ENCODE measurements at places on chromosomes 4 and X.

DNA sequence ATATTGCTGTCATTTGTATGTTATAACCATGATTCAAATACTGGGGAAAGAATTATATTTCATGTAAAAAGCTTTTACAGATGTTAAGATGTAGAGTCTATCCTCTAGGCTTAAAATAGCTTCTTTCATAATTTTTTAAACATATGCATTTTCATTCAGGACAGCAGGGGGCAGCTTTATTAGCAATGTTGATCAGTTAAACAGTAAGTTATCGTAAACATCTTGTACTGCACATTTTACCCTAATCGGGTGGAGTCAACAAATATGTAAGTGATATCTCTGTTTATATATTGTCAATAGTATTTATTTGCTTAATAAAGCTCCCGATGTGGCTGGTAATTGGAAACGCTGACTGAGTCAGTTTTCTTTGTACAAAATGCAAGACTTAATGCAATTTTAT, 142.5 kb upstream of the MED14 start:
- DNase-seq: no peak

GRCh38 chrX:118212817-118213183, 96.2 kb upstream of the KLHL13 start:
- no peak for DNase-seq

DNA sequence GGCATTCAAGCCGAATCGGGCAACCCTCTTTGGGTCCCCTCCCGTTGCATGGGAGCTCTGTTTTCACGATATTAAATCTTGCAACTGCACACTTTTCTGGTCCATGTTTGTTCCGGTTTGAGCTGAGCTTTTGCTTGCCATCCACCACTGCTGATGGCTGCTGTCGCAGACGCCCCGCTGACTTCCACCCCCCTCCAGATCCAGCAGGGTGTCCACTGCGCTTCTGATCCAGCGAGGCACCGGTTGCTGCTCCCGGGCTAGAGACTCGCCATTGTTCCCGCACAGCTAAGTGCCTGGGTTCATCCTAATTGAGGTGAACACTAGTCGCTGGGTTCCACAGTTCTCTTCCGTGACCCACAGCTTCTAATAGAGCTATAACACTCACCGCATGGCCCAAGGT, 13.3 kb downstream of the ACOX3 start:
- DNase-seq: no peak

DNA sequence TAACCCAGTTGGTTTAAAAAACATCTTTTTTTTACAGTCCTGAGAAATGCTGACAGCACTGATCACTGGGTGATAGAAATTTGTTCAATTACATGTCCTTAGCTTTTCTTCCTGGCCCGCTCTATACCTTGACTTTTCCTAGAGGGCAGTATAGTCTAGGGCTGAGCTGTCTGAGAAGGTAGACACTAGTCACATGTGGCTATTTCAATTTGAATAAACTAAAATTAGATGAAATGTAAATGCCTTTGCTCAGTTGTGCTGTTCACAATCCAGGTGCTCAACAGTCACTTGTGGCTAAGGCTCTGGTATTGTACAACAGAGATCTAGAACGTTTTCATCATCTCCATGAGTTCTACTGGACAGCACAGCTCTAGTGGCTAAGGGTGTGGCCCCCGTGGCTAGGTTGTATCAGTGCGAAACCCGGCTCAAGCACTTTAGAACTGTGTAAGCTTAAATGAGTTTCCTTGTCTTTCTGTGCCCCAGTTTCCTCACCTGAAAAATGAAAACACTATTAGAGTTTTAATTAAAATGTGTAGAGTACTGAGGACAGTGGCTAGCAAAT, 111.6 kb upstream of the WDR17 start:
- DNase-seq: no peak

- DNase-seq: no peak
These were observed 282.5 kb upstream of the FAT1 start for GRCh38 chr4:187006189-187006618.

GRCh38 chrX:23263892-23264291, 70.8 kb upstream of the PTCHD1 start:
- DNase-seq: no peak

- DNase-seq: no peak
These were observed 19.2 kb downstream of the RASGEF1B start for GRCh38 chr4:81452452-81453006.

DNA sequence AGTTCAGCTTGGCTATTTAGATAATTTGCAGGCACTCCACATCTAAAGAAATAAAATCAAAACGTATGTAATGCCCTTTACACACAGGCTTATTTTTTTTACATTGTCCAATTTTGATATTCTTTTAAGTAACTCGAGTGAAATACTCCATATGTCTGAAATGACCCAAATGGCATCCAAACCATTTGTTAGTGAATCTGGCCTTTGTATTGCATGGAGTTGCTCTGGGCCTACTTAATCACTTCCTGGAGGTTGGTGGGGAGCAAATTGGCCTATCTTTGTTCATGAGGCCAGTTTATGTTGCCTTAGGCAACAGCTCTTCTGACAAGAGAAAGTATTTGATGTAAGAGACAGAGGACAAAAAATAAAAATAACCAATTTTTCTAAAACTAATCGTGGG, 47.6 kb upstream of the TMEM131L start:
- DNase-seq: no peak

GRCh38 chrX:150036181-150036580, 97.9 kb upstream of the EOLA2 start:
- DNase-seq: no peak

DNA sequence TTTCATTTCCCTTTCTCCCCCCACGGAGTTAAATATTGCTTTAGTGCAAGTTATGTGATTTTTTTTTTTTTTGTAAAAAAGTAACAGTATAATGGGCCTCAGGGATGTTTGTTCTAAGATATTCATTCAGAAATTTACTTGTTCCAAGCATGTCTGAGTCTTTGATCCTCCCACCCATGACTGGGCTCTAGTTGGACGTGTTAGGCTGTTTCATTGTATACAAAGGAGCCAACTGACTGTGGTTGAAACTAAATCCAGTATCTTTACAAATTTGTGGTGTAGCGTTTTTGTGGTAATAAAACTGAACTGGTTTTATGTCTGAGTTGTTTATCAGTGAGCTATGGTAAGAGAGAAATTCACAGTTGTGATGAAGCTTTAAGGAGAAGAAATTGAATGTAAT, 74.1 kb downstream of the DOCK11 start:
- no peak for DNase-seq

GRCh38 chrX:3166670-3167455, 125.6 kb downstream of the ARSF start:
- DNase-seq: no peak

DNA sequence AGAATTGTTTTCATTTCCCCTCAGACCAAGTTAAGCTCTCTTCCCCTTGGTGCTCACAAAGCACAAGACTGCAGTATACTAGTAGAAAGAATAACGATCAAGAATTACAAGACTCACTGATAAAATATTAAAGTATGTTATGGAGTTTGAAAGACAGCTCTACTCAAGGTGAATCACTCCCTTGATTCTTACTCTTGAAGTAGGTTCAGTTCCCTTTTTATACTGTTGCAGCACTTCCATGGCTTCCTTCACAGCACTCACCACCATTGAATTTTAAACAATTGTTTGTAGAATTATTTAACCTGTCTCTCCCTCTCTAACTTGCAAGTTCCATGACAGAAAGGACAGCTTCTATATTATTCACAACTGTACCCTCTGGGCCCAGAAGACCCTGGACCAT, 42.2 kb downstream of the CASK start:
- DNase-seq: no peak

- no peak for DNase-seq
These were observed 321.6 kb upstream of the PCDH10 start for GRCh38 chr4:132827522-132827921.

GRCh38 chrX:116756958-116757357, 294.2 kb upstream of the CT83 start:
- DNase-seq: no peak

DNA sequence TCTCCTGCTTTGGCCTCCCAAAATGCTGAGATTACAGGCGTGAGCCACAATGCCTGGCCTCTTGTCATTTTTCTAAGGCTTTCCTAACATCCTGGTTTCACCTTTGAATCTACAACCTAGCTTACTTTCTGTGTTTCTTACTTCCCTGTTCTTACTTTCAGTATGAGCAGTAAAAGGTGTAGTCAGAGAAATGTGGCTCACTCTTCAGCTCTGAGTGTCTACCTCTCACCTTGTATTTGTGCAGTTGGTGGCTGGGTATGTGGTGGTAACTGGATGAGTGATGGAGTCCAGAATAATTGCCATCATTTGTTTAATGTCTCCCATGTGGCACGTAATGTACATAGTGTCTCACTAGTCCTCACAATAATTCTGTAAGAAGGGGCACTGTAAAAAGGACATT, 19.1 kb upstream of the CXCL11 start:
- DNase-seq: peak; percentile 26

- DNase-seq: no peak
These were observed 51.5 kb upstream of the ANTXR2 start for GRCh38 chr4:80124246-80125211.

DNA sequence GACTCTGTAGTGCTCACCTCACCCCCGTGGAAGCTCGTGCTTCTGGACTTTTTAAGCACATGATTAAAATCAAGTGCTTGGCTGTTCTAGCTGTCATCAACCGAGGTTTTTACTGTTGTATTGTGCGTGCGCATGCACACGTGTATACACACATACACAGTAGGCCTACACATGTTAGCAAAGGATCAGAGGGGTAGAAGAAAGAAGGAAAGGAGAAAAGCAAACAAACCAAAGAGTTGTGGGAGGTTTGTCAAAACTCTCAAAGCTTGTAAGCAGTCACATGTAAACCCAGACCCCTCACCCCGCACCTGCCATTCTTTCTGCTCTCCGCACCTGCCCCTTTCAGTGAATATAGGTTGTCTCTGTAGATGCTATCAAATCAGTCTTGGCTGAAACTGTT, 311.8 kb downstream of the HS3ST1 start:
- no peak for DNase-seq

GRCh38 chrX:87873347-87873941, 355.8 kb downstream of the KLHL4 start:
- DNase-seq: no peak
